ENCODE measurements at places on chromosomes 13 and 19.

- peaks cover 3% of the 10 kb centered on the region for H3K4me1 ChIP-seq
- H3K4me3 ChIP-seq: no peak overlapping the region
- no peak for DNase-seq
- no peak overlapping the region for H3K27ac ChIP-seq
- H3K36me3 ChIP-seq: peaks cover 17% of the 10 kb centered on the region
Measured at GRCh38 chr19:46367426-46367825, 20.5 kb downstream of the PPP5C start.

DNA sequence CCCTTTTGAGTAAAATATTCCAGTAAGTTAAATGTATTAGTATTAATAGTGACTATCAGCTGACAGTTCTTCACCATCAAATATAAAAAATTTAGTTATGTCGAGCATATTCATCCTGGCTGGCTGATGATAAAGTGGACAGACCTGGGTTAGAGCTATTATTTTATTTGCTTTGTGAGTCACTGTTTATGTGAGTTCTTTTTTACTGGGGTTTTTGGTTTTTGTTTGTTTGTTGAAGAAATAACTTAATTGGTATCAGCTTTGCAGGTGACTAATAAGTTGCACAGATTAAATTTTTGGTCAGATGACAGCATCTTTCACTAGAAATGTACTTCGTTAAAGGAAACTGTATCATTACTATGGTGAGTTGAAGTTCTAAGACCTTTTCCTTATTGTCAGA, 224.7 kb downstream of the GGACT start:
- H3K27ac ChIP-seq: no peak overlapping the region
- H3K4me3 ChIP-seq: no peak overlapping the region
- H3K4me1 ChIP-seq: no peaks in the 10 kb centered on the region

- H3K27ac ChIP-seq: no peak overlapping the region
- H3K27me3 ChIP-seq: no peaks in the 10 kb centered on the region
- no peak overlapping the region for H3K4me3 ChIP-seq
- H3K36me3 ChIP-seq: no peaks in the 10 kb centered on the region
Measured at GRCh38 chr13:29684441-29684840, 89.0 kb upstream of the SLC7A1 start.

DNA sequence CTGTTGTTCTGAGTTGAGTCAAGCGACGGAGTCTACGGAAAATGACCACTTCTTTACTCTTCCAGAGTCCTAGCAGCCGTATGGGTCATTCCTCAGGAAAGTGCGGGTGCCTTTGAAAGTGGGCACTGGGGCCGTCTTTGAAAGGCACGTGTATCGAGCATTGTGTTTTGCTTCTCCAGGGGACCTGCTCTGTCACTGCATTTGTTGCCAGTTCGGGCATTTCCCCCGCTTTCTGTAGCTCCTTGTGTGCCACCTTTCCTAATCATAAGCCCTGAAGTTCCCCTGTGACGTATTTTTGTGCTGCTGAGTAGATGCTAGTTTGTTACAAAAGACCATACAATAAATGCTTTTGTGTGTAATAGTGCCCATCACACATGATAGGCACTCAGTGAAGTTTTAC, 24.4 kb downstream of the SPATA13 start:
- peak overlapping the region; percentile 12 for H3K4me3 ChIP-seq
- H3K27me3 ChIP-seq: no peaks in the 10 kb centered on the region
- H3K36me3 ChIP-seq: no peaks in the 10 kb centered on the region
- peaks cover 55% of the 10 kb centered on the region for H3K4me1 ChIP-seq
- H3K27ac ChIP-seq: peak overlapping the region; percentile 91

- peak overlapping the region; percentile 94 for H3K4me3 ChIP-seq
- peak overlapping the region; percentile 95 for H3K27ac ChIP-seq
- no peaks in the 10 kb centered on the region for H3K27me3 ChIP-seq
- DNase-seq: peak; percentile 58
- H3K36me3 ChIP-seq: no peaks in the 10 kb centered on the region
Measured at GRCh38 chr19:52190487-52191293, 838 bp downstream of the PPP2R1A start.

GRCh38 chr13:65461590-65461989, 1768.5 kb downstream of the PCDH9 start:
- no peaks in the 10 kb centered on the region for H3K27me3 ChIP-seq
- H3K4me3 ChIP-seq: no peak overlapping the region
- H3K27ac ChIP-seq: no peak overlapping the region
- no peaks in the 10 kb centered on the region for H3K36me3 ChIP-seq

DNA sequence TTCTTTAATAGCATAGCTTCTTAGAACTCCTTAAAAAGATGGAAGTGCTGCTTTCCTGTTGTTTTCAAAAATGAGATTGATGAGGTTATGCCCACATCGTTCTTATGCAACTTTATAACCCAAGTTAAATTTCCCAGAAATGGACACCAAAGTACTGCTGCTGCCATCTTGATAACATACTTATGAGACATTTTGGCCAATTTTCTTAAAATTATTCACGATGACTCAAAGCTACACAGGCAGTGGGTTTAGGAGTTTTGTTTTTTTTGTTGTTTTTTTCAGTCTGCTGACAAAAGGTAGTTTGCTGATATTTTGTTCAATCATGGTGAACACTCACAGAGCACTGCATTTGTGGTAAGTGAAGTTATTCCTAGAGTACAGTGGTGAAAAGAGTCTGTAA, 54.9 kb upstream of the RFC3 start:
- H3K27me3 ChIP-seq: no peaks in the 10 kb centered on the region
- H3K4me1 ChIP-seq: no peaks in the 10 kb centered on the region
- H3K27ac ChIP-seq: no peak overlapping the region
- DNase-seq: no peak
- no peak overlapping the region for H3K4me3 ChIP-seq

DNA sequence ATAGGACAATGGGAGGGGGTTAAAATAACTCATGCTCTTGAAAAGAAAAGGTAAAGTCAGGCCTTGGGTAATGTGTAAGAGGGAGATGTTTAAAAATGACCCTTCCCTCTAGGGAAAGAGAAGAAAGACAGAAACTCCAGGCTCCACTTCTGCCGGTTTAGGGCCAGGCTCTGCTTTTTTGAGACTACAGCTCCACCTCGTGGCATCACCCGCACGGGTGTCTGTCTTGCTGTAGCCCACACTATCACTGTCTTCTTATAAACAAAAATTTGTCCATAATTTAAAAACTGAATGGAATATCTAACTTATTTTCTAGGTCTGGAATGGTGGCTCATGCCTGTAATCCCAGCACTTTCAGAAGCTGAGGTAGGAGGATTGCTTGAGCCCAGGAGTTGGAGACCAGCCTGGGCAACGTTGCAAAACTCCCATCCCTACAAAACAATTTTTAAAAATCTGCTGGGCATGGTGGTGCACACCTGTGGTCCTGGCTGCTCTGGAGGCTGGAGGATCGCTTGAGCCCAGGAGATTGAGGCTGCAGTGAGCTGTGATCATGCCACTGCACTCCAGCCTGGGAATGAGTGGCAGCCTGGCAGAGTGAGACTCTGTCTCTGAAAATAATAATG, 65.1 kb upstream of the GTF3A start:
- DNase-seq: peak; percentile 74
- no peak overlapping the region for H3K4me3 ChIP-seq
- H3K27me3 ChIP-seq: no peaks in the 10 kb centered on the region
- peaks cover 3% of the 10 kb centered on the region for H3K4me1 ChIP-seq

DNA sequence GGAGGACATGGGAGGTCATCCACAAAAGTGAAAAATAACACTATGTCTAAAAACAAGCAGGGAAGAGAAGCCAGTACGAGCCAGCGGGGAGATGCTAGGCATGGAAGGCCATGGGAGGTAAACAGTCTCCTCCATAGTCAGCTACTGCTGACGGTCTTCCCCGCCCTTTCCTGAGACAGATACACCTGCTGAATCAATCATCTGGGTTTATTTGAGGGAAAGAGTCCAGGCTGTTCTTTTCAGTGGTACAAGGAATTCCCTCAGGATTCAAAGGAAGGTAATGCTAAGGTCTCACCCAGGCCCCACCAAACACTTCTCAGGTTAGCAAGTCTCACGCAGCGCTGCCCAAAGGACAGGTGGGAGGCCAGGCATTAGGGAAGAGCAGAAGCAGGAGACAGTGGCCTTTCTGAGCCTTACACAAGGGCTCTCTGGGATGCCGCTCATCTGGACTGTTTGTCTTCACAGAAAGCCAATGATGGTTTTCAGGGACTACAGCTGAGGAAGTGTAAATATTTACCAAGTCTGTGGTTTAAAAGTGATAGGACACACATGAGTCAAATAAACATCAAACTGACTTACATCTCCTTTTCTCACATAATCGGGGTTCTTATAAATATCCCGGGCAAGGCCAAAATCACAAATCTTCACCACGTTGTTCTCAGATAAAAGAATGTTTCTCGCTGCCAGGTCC, 173.9 kb downstream of the FLT1 start:
- no peak overlapping the region for H3K4me3 ChIP-seq
- no peaks in the 10 kb centered on the region for H3K4me1 ChIP-seq
- H3K36me3 ChIP-seq: no peaks in the 10 kb centered on the region

DNA sequence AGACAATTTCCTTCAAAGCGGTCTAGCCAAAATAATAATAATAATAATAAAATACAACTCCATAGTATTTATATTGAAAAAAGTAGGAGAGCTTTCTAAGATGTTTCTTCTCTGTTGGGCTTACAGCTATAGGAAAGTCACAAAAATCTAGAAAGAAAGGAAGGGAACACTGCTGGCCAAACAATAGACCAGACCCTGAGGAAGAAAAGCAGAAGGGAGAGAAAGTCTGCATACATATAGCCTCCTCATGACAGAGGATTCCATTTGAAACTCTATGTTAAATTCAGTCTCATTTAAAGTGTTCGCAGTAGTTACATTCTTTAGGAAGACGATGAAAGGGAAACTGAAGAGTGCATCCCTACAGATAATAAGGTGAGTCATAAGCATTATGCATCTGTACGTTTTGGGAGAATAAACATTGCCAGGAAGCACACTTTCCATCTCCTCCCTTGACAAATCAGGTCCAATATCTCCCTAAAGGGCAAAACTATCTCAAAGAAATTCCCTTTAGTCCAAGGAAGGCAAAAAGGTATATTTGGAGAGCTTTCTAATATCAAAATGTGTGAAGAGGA, 86.5 kb downstream of the PCDH9 start:
- no peak overlapping the region for H3K4me3 ChIP-seq
- no peak for DNase-seq
- no peaks in the 10 kb centered on the region for H3K27me3 ChIP-seq
- H3K27ac ChIP-seq: no peak overlapping the region

- H3K36me3 ChIP-seq: no peaks in the 10 kb centered on the region
- DNase-seq: no peak
- no peaks in the 10 kb centered on the region for H3K27me3 ChIP-seq
- no peaks in the 10 kb centered on the region for H3K4me1 ChIP-seq
- H3K27ac ChIP-seq: no peak overlapping the region
- H3K4me3 ChIP-seq: no peak overlapping the region
Measured at GRCh38 chr13:111316161-111316730, 4.2 kb upstream of the TEX29 start.

- DNase-seq: no peak
- no peaks in the 10 kb centered on the region for H3K27me3 ChIP-seq
- no peaks in the 10 kb centered on the region for H3K36me3 ChIP-seq
- no peaks in the 10 kb centered on the region for H3K4me1 ChIP-seq
- H3K27ac ChIP-seq: peak overlapping the region; percentile 90
Measured at GRCh38 chr19:58326501-58326913, 287 bp upstream of the ZSCAN22 start.

DNA sequence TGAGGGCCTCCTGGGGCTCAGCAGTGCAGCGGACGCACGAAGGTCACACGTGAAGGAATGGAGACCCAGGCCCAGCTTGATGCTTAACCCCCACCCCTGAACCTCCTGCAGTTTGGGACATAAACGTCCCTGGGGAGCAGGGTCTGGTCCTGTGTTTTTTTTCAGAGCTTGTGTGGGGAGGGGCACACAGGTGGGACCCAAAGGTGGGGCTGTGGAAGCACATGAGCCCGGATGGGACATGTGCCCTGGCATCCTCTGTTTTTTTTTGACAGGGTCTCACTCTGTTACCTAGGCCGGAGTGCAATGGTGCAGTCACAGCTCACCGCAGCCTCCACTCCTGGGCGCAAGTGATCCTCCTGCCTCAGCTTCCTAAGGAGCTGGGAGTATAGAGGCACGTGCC, 20.5 kb downstream of the UBXN6 start:
- H3K4me3 ChIP-seq: no peak overlapping the region
- H3K4me1 ChIP-seq: no peaks in the 10 kb centered on the region

- H3K27ac ChIP-seq: no peak overlapping the region
- H3K36me3 ChIP-seq: no peaks in the 10 kb centered on the region
- H3K4me3 ChIP-seq: no peak overlapping the region
- peaks cover 6% of the 10 kb centered on the region for H3K4me1 ChIP-seq
- DNase-seq: no peak
- H3K27me3 ChIP-seq: no peaks in the 10 kb centered on the region
Measured at GRCh38 chr13:32116210-32116609, 84.6 kb downstream of the FRY start.

DNA sequence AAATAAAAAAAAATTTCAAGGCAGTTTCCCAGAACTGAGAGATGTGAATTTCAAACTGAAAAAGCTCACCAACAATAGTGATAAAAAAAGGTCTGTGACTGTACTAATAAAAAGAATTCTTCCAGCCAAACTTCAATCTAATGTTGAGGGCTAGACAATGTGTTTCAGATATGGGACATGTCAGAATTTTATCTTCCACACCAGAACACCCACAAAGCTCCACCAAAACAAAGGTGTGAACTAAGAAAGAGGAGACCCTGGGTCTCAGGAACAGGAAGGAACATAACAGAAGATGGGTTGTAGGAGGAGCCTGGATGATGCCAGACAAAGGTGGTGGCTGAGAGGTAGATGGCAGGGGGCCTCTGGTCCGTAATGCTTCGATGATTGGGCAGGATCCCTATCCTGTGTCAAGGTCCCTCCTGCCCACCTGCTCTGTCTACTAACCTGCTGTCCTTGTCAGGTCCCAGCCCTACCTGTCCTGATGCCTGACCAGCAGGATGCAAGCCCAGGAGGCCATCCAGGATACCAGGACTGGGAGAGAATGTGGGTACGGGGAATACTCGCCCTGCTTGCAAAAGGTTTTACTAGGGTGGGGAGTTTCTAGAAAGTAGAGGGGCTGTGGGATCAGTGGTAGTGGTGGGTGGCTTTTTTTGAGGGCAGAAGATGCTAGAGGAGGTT, 4.5 kb downstream of the MZF1 start:
- no peak overlapping the region for H3K4me3 ChIP-seq
- DNase-seq: peak; percentile 3
- H3K36me3 ChIP-seq: no peaks in the 10 kb centered on the region
- no peaks in the 10 kb centered on the region for H3K27me3 ChIP-seq

DNA sequence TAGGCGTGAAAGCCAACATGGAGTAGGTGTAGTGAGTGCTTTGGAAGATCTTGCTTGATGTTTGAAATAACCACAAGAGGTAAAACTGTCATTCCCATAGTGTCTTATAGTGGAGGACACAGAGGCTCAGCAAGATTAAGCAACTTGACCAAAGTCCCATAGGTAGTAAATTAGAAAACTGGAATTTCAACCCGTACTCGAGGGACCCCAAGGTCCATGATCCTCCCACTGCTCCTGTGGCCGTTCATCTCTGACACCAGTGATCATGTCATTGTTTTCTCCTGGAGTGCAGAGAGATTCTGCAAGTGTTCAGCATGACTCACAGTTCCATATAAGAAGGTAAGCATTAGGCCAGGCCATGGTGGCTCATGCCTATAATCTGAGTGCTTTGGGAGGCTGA, 126.9 kb downstream of the FGF9 start:
- H3K27me3 ChIP-seq: no peaks in the 10 kb centered on the region
- no peaks in the 10 kb centered on the region for H3K4me1 ChIP-seq
- no peak for DNase-seq
- no peak overlapping the region for H3K27ac ChIP-seq
- H3K4me3 ChIP-seq: no peak overlapping the region
- no peaks in the 10 kb centered on the region for H3K36me3 ChIP-seq

- no peak for DNase-seq
- no peak overlapping the region for H3K4me3 ChIP-seq
- no peaks in the 10 kb centered on the region for H3K27me3 ChIP-seq
- no peak overlapping the region for H3K27ac ChIP-seq
- H3K4me1 ChIP-seq: no peaks in the 10 kb centered on the region
Measured at GRCh38 chr13:77811381-77811780, 107.2 kb downstream of the EDNRB start.
